ENCODE measurements at places on chromosomes 2 and 18.

- no peaks in the 10 kb centered on the region for H3K4me1 ChIP-seq
- peaks cover 83% of the 10 kb centered on the region for H3K36me3 ChIP-seq
- DNase-seq, result no peak
These were observed 9.4 kb downstream of the ZNF24 start for GRCh38 chr18:35334821-35335220.

- no peak for DNase-seq
- H3K27me3 ChIP-seq, result no peaks in the 10 kb centered on the region
- no peaks in the 10 kb centered on the region for H3K4me1 ChIP-seq
- H3K27ac ChIP-seq, result no peak overlapping the region
- no peaks in the 10 kb centered on the region for H3K36me3 ChIP-seq
- no peak overlapping the region for H3K4me3 ChIP-seq
These were observed 392.0 kb upstream of the LYPD1 start for GRCh38 chr2:133061874-133062593.

GRCh38 chr2:19872302-19872701 lies 29.5 kb downstream of the TTC32 start:
- no peak for DNase-seq
- no peak overlapping the region for H3K27ac ChIP-seq
- H3K27me3 ChIP-seq, result no peaks in the 10 kb centered on the region
- H3K4me3 ChIP-seq, result no peak overlapping the region
- H3K4me1 ChIP-seq, result no peaks in the 10 kb centered on the region

DNA sequence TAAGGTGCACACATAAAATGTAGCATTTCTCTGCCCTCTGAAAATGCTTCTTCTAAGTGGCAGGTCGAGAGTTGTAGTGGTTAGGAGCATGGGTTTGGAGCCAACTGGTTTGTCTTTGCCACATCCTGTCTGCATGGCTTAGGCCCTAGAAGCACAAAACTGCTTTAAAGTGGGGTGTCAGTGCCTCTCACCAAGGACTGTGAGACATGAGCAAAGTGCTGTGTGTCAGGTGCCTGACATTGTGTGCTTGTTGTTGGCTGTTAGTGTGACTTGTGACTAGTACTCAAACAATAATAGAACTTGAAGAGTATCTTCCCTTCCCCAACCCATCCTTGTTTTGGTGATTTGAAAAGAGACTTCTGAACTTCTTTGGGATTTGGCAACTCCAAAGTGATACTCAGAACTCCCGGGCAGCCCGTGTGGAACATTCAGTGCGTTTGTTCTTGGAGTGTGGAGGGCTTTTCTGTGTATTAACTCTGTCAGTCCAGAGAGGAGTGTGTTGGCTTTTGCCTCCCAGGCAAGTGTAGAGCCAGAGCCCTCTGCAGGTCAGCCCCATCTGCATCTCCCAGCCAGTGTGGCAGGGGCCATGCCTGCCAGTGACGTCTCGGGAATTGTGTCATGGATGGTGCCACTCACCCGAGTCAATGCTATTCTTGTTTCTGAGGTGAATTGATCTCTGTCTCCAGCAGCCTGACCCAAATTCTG lies 5.0 kb downstream of the MGAT5 start:
- H3K4me1 ChIP-seq, result peaks cover 42% of the 10 kb centered on the region
- peak; percentile 86 for DNase-seq
- H3K4me3 ChIP-seq, result no peak overlapping the region
- H3K27ac ChIP-seq, result peak overlapping the region; percentile 75

DNA sequence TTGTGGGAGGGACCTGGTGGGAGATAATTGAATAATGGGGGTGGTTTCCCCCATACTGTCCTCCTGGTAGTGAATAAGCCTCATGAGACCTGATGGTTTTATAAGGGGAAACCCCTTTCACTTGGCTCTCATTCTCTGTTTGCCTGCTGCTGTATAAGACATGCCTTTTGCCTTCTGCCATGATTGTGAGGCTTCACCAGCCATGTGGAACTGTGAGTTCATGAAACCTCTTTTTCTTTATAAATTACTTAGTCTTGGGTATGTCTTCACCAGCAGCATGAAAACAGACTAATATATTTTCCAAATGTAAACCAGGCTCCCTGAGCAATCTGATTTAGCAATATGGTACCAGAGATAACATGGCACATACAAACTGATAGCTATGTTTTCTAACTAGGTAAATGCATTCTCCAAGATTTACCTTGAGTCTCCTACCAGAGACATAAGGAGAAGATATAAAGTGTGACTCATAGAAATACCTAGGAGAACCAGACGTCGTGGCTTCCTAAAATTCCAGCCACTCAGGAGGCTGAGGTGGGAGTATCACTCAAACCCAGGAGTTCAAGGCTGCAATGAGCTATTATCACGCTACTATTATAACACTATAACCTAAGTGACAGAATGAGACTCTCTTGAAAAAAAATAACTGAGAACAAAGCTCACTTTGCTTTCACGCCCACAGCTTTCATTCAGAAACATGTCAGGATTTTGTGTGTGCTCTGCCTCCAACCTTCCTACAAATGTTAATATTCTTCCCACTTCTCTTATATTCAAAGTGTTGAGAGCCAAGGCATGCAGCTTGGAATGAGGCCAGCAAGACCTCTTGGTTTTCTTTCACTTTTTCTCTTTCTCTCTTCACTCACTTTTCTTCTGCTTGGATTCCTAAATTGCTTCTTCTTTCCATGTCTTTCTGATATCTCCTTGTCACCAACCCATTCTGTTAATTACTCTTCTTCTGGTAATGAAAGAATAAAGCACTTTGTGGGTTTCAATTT lies 263.9 kb upstream of the UBE2E3 start:
- no peaks in the 10 kb centered on the region for H3K36me3 ChIP-seq
- no peaks in the 10 kb centered on the region for H3K4me1 ChIP-seq
- no peak overlapping the region for H3K4me3 ChIP-seq
- DNase-seq, result no peak
